ENCODE measurements at places on chromosomes 2 and 18. TPM values are rescaled to one million over a fixed set of nuclear protein-coding genes. Genes with fewer than 3 reads are reported as not detected.
A peak's percentile ranks its signal among the peaks of the same experiment; 100 is the strongest.

The CRYGC gene
- not detected for total RNA-seq

DNA sequence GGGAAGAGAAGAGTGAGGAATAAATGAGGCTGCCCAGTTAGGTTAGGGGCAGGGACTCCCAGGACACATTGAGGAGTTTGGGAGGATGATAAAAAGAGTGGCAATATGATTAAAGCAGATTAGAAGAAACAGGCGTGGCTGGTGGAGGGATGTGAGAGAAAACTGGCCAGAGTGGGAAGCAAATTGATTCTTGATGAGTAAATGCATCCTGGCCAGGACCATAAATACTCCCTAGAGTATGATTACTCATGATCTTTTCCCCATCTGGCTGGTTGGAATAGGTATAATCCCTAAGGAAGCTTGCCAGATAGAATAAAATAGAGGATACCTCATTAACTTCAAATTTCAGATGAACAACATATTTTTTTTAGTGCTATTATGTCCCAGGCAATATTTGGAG lies 21.5 kb upstream of the DAW1 start:
- H3K36me3 ChIP-seq: no peaks in the 10 kb centered on the region
- no peak overlapping the region for H3K4me3 ChIP-seq
- no peak for DNase-seq
- no peaks in the 10 kb centered on the region for H3K27me3 ChIP-seq
- H3K27ac ChIP-seq: no peak overlapping the region

GRCh38 chr2:95234816-95235215 lies 27.5 kb downstream of the ZNF892 start:
- no peak overlapping the region for H3K4me3 ChIP-seq
- H3K27me3 ChIP-seq: no peaks in the 10 kb centered on the region
- no peaks in the 10 kb centered on the region for H3K4me1 ChIP-seq
- DNase-seq: no peak
- no peaks in the 10 kb centered on the region for H3K36me3 ChIP-seq

GRCh38 chr2:29267720-29268119 lies 152.5 kb downstream of the CLIP4 start:
- H3K4me3 ChIP-seq: no peak overlapping the region
- H3K4me1 ChIP-seq: no peaks in the 10 kb centered on the region
- H3K27ac ChIP-seq: no peak overlapping the region
- H3K27me3 ChIP-seq: no peaks in the 10 kb centered on the region
- no peak for DNase-seq
- no peaks in the 10 kb centered on the region for H3K36me3 ChIP-seq

DNA sequence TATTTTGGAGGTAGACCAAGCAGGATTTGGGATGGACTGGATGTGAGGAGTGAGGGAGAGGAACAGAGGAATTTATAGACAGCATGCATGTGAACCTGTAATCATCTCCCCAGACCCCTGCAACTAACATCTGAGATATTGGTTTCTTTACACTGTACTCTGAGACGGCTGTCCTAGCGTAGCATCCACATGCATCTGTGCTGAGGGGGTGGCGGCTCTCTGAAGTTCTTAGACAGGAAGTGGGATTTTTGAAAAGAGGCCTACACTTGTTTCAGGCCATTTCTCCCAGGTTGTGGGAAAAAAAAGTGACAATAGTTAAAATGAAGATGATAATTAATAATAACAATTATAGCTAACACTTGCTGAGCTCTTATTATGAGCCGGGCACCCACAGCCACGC lies 150.2 kb upstream of the GATA6 start:
- DNase-seq: no peak
- no peak overlapping the region for H3K4me3 ChIP-seq
- no peaks in the 10 kb centered on the region for H3K27me3 ChIP-seq
- H3K4me1 ChIP-seq: no peaks in the 10 kb centered on the region

GRCh38 chr2:70927641-70928040 lies 8.1 kb upstream of the ATP6V1B1 start:
- H3K27ac ChIP-seq: no peak overlapping the region
- H3K4me3 ChIP-seq: no peak overlapping the region
- no peaks in the 10 kb centered on the region for H3K27me3 ChIP-seq
- no peak for DNase-seq
- no peaks in the 10 kb centered on the region for H3K36me3 ChIP-seq

DNA sequence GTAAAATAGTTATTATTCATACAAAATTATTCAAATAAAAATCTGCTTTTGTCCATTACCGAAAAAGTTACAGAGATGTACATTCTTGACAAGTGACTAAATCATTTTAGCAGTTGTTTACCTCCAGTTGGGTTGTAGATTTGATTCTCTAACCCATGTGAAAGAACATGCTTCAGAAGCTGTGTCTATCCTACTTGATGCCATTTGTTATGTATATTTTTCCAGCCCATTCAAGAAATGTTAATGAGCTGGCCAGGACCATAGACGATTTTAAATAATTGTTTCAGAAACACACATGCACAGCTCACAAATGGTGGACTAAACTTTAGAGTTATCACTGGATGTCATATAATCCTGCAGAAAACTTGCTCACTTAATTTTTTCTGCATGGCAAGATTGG lies 391.1 kb upstream of the REG3G start:
- no peak overlapping the region for H3K4me3 ChIP-seq
- H3K36me3 ChIP-seq: no peaks in the 10 kb centered on the region
- H3K27ac ChIP-seq: no peak overlapping the region
- H3K27me3 ChIP-seq: no peaks in the 10 kb centered on the region
- no peaks in the 10 kb centered on the region for H3K4me1 ChIP-seq
- DNase-seq: no peak

GRCh38 chr2:195538937-195539336 lies 118.1 kb upstream of the SLC39A10 start:
- no peaks in the 10 kb centered on the region for H3K4me1 ChIP-seq
- no peak overlapping the region for H3K4me3 ChIP-seq

- H3K36me3 ChIP-seq: peaks cover 39% of the 10 kb centered on the region
- no peaks in the 10 kb centered on the region for H3K4me1 ChIP-seq
- H3K27ac ChIP-seq: no peak overlapping the region
- DNase-seq: no peak
- H3K27me3 ChIP-seq: no peaks in the 10 kb centered on the region
Measured at GRCh38 chr18:79717555-79718074, 38.0 kb downstream of the CTDP1 start.

GRCh38 chr2:27708666-27709065 lies 45.0 kb downstream of the SLC4A1AP start:
- no peaks in the 10 kb centered on the region for H3K36me3 ChIP-seq
- DNase-seq: no peak
- no peak overlapping the region for H3K27ac ChIP-seq
- H3K4me1 ChIP-seq: no peaks in the 10 kb centered on the region
- H3K4me3 ChIP-seq: no peak overlapping the region
- no peaks in the 10 kb centered on the region for H3K27me3 ChIP-seq

DNA sequence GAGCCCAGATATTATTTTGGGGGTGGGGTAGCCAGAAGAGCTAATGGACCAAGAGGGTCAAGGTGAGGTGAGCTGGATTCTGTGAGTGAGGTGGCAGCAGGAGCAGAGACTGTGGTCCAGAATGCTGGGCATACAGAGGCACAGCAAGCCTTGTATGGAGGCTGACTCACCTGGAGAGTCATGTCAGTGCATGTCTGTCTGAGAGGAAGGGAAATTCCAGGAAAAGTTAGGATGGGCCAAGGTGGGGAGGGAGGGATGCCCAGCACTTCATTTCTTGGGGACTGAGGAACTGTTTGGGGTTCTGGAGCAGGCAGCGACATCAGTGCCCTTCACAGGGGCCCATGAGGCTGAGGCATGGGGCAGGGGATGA lies 21.1 kb downstream of the PER2 start:
- H3K36me3 ChIP-seq: peaks cover 24% of the 10 kb centered on the region
- DNase-seq: peak; percentile 5
- H3K4me3 ChIP-seq: no peak overlapping the region
- H3K27ac ChIP-seq: no peak overlapping the region

- no peak overlapping the region for H3K27ac ChIP-seq
- H3K27me3 ChIP-seq: peaks cover 2% of the 10 kb centered on the region
Measured at GRCh38 chr2:219000569-219000960, 7.3 kb upstream of the CRYBA2 start.

The SAG gene
- total RNA-seq: not detected

DNA sequence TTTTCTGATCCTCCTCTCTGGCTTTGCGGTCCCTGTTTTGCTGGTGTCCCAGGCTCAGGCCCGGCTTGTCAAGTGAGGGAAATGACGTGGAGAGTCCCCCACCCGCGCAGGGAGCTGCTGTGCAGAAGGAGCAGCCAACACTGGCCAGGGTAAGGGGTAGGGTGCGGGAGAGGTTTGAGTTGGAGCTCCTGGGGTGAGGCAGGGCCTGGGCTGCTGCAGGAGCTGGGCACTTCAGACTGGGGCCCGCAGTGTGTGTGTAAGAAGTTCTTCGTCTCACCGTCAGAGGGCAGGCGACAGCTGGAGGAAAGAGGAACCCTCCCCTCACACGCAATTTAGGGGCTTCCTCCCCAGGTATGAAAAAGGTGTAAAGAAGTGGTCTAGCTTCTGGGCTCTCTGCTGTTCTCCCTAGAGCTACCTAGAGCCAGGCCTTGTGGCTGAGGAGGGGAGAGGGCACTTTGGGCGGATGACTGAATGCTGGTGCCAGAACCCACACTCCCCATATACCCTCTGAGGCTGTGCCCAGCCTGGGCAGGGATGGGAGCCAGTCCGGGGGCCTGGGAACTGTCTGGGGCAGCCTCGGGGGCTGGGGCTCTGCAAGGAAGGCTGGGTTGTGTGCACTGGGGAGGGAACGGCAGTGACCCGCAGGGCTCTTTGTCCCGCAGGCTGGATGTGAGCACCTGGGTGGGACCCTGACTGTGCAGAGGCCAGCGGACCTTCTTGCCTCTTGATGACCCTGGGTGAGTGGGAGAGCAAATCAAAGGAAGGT lies 11.8 kb downstream of the CELF4 start:
- no peak overlapping the region for H3K27ac ChIP-seq
- no peaks in the 10 kb centered on the region for H3K4me1 ChIP-seq
- no peaks in the 10 kb centered on the region for H3K27me3 ChIP-seq
- no peak overlapping the region for H3K4me3 ChIP-seq

GRCh38 chr18:42559069-42559690 lies 556.3 kb downstream of the RIT2 start:
- H3K4me1 ChIP-seq: no peaks in the 10 kb centered on the region
- H3K36me3 ChIP-seq: no peaks in the 10 kb centered on the region
- H3K27me3 ChIP-seq: no peaks in the 10 kb centered on the region
- H3K4me3 ChIP-seq: no peak overlapping the region

DNA sequence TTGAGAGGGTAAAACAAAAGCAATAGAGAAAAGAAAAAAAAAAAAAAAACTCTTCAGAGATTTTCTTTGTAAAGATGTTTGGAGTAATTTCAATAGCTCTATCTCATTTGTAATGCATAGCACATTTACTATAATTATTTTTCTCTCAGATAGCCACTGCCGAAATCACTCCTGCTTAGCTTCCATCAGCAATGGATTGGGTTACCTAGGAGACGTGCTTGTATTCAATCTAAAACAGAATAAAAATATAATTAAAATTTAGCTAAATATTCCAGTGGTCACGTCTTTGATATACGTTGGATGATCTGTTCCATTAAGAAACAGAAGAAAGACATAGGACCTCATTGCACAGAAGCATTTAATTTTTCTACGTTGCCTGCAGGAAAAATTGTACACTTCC lies 1435.7 kb upstream of the DDX18 start:
- H3K4me3 ChIP-seq: no peak overlapping the region
- no peaks in the 10 kb centered on the region for H3K36me3 ChIP-seq
- DNase-seq: no peak
- H3K27ac ChIP-seq: no peak overlapping the region
- H3K4me1 ChIP-seq: no peaks in the 10 kb centered on the region
- no peaks in the 10 kb centered on the region for H3K27me3 ChIP-seq

DNA sequence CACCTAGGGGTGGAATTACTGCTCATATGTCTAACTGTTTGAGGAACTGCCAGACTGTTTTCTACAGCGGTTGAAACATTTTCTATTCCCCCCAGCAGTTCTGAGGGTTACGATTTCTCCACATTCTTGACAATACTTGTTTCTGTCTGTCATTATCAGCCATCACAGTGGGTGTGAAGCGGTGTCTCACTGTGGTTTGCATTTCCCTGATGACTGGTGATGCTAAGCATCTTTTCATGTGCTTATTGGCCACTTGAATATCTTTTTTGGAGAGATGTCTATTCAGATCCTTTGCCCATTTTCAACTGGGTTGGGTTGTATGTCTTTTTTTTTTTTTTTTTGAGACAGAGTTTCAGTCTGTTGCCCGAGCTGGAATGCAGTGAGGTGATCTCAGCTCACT lies 63.0 kb downstream of the ADNP2 start:
- no peak overlapping the region for H3K27ac ChIP-seq
- H3K36me3 ChIP-seq: no peaks in the 10 kb centered on the region
- no peak overlapping the region for H3K4me3 ChIP-seq
- no peaks in the 10 kb centered on the region for H3K27me3 ChIP-seq

The TMEM163 gene
- not detected for total RNA-seq

The SERPINB4 gene
- not detected for total RNA-seq

The DUSP2 gene
- total RNA-seq: 2.5 TPM

Data from right lobe of liver (tissue), 6 donors.